Activated CD4-positive, CD25-positive, alpha-beta regulatory T cell treated with anti-CD3 and anti-CD28 coated beads, Interleukin-2, amount 50 U/mL, for 72 hours (primary cell): ENCODE measurements at places on chromosomes 11 and 22.
A peak's percentile ranks its signal among the peaks of the same experiment; 100 is the strongest.

DNA sequence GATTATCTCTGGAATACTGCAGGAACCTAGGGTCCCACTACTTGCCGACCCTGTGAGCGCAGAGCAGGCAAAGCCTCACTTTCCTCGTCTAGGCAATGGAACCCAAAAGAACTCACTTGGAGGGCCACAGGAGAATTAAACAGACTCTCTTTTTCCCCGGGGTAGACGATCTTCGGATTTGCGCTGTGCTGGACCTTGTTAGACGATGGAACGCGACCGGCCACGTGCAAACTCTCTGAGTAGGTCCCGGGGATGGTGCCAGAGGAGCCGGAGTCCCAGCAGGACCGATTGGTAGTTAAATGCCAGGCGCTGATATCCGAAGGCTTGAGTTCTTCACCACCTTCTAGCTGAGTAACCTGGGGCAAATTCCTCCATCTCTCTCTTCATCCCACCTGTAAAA, 1.0 kb upstream of the SLC1A2 start:
- DNase-seq = no peak

DNA sequence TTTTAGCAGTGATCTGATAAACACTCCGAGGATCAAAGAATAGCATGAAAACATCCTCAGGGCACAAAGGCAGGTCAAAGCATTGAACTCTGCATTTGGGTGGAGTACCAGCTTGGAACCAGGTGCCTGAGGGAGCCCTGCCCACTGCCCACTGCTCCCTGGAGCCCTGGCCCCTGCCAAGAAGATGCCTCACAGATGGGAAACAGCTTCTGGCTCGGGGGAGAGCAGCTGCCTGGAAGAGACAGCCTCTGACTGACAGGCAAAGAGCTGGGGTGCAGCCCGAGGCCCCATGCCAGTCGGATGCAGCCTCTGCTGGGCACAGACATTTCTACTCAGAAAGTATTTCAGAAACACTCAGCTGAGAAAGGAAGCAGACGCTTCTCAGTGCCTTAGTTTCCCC, 13.2 kb downstream of the LMO1 start:
- no peak for DNase-seq

DNA sequence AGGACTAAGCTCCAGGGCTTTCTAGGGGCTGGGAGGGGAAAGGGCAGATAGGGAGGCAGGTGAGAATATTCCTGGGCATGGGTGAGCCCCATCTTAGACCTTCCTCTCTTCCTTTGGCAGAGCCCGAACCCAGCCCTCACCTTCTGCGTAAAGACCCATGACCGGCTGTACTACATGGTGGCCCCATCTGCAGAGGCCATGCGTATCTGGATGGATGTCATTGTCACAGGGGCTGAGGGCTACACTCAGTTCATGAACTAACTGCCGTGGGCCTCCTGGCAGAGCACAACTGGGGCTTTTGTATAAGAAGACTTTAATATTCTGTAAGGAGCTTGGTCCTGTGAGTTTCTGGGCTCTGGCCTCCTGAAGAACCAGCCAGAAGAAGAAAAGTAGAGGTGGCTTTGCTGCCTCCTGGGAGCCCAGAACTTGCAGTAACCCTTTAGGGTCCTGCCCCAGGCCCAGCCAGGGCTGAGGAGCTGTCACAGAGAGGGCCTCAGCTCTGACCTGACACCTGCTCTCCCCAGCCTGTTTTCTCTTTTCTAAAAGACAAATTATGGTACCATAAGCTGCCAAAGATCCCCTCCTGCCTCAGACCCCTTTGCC, 22.8 kb downstream of the TREH start:
- DNase-seq = no peak

DNA sequence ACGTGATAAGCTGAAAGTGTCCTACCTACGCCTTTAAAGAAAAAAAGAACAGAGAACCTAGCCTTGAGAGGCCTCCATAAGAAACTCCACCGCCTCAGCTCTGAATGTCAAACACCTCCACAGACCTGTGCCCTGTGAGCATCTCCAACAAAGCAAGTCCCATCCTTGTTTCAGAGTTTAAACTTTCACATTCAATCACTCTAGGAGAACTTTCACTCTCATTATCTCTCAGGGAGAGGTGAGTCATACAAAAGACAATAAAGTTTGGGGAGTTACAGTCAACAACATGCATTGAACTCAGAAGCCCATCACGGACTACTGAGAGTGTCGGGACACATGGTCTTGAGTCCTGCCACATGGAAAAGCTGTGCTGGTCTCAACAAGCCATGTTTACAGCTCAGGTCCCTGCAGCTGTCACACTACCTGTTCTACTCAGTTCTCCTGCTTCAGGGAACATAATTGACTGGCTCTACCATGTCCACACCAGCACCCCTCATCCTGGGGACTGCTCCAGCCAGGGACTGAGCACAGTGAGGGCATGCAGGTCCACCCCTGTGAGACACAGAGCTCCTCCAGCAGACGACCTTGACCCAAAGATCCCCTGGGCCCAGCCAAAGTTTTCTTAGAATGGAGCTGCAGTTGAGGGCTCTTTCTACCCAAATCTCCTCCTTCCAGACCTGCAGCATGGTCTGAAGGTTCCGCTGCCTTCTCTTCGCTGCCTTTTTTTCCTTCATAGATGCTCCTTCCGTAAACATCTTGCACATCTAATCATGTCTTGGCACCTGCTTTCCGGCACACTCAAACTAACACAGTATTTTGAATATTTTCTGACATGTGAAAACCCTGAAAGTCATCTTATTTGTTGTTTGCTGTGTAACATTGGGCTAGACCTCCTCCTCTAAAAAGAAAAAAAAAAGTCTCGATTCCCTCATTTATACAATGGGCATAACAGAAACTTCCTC, 114.9 kb downstream of the ETS1 start:
- no peak for DNase-seq

GRCh38 chr22:41459431-41459830, 9.1 kb downstream of the PHF5A start:
- DNase-seq = no peak

DNA sequence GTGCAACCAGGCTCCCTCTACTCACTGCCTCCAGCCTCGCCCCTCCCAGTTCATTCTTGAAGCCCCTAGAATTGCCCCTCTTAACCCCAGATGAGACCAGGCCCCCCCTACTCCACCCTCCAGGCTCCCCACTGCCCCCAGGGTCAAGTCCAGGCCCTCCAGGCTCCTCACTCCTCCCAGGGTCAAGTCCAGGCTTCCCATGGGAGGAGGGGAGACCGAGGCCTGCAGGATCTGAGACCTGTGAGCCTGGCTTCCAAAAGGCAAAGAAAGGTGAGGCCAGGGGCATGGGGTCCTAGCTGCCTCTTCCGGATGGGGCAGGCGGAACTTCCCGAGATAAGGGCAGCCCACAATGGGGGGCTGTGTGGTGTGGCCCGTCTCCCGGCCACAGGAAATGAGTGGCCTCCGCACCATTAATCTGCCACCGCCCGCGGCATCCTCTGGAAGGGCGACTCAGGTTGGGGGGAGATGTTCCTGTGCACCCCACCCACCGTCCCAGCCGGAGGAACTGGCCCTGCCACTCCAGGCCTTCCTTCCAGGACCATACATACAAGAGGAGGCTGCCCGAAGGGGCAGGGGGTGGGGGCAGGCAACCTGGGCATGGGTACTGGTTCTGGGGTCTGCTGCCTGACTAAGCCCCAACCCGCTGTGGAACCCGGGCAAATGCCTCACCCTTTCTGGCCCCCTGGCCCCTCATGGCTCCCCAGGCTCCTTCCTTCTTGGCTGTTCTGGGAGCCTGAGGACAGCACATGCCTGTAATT, 35.1 kb upstream of the WNT11 start:
- no peak for DNase-seq

- DNase-seq = no peak
These were observed 4.6 kb upstream of the CLNS1A start for GRCh38 chr11:77642228-77642627.

GRCh38 chr11:18632841-18633240, 1.3 kb downstream of the SPTY2D1 start:
- no peak for DNase-seq

DNA sequence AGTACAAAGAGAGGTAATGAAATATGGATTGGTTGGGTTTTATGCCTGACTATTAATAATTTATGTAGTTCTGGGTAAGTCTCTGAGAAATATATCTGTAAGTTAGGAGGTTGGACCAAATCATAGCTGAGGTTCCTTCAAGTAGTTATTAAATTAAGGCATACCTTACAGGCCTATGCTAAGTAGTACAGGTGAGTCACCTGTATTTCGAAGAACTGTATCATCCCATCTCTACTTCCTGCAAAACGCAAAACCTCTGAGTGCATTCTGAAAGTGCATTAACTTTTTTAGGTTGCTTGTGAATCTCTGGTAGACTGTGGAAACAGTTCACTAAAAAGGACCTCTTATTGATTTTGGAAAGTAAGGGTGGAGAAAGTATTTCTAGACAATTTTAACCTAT, 37.1 kb downstream of the APOL5 start:
- no peak for DNase-seq

GRCh38 chr11:83522911-83523310, 236.7 kb upstream of the CCDC90B start:
- DNase-seq = no peak

GRCh38 chr11:75737314-75737713, 19.7 kb downstream of the MOGAT2 start:
- no peak for DNase-seq

GRCh38 chr11:3920148-3920852, 64.8 kb downstream of the STIM1 start:
- peak; percentile 65 for DNase-seq

GRCh38 chr11:125892071-125892470, 4.6 kb downstream of the HYLS1 start:
- no peak for DNase-seq

GRCh38 chr11:65445604-65446445, 23.2 kb downstream of the NEAT1 start:
- DNase-seq = no peak

- no peak for DNase-seq
These were observed 61.8 kb downstream of the FBLN1 start for GRCh38 chr22:45564349-45565030.

- no peak for DNase-seq
These were observed 6.1 kb downstream of the DCUN1D5 start for GRCh38 chr11:103085758-103086365.

- DNase-seq = no peak
These were observed 10.2 kb downstream of the CKAP5 start for GRCh38 chr11:46835897-46836296.

DNA sequence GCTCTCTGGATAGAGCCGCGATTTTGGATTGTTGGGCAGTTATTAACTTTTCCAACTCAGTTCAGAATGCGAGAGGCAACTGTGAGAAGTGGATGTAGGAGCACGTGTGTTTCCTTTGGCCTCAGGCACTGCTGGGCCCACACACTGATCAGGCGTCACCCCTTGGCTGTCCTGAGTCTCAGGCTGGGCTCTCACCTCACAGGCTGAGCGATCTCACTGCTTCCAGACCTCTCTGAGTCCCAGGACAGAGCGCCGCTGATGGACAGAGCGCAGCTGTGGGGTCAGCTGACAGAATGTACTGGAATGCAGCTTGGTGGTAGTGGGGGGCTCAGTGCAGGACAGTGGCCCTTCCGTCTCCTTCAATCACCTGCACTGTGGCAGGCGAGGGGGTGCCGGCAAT, 516.2 kb downstream of the TBC1D22A start:
- no peak for DNase-seq

DNA sequence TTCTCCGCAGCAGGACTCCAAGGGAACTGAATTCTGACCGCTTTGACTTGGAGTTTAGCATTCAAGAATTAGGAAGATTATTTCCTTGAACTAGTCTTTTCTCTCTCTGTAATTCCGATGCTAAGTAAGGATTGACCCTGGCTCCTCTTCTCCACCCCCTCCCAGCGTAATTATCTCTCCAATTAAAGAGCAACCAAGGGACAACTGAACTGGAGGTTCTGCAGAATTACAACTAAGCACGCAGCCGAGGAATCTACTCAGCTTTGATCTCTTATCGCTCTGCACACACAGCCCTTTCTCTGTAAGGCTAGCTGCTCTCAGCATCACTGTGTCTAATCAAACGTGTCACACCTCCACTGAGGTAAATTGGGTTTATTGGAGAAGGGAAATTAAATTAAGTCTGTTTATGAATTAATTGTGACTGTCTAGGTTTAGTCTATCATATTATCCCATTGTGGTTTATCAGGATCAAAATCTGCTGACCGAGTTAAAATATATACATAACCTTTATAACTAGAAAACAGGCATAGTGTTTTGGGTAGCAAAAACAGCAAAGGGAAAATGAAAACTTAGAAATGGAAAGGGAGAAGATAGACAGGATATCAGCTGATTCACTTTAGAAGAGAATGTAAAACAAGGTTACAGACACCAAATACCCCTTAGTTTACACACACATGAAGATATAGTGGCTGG, 241.3 kb upstream of the LARGE1 start:
- DNase-seq = no peak

- peak; percentile 40 for DNase-seq
These were observed at the start of gene PHLDB1 for GRCh38 chr11:118607401-118608359. PHLDB1 (plus strand) TSS chr11:118607615; CDS start chr11:118613837, 6,222 bp downstream.

- DNase-seq = no peak
These were observed 25.2 kb downstream of the ALKBH3 start for GRCh38 chr11:43905813-43906241.

DNA sequence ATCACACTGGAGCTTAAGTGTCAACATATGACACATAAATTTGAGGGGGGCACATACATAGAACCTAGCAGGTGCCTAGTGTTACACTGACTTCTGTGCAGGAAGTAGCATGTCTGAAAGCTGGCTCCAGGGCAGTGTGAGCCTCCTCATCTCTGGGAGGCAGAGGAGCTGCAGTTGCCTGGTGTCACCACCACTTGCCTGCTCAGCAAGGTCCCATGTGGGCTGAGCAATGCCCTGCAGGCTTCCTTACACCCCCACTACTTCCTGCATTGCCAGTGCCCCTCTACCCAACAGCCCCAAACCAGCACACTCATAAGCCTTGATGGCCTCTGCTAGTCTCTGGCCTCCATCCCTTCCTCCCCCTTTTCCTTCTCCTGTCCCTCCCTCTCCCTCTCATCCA, 165.8 kb downstream of the BUD13 start:
- DNase-seq = no peak

- DNase-seq = no peak
These were observed 108.3 kb downstream of the PTPRJ start for GRCh38 chr11:48088682-48089050.

DNA sequence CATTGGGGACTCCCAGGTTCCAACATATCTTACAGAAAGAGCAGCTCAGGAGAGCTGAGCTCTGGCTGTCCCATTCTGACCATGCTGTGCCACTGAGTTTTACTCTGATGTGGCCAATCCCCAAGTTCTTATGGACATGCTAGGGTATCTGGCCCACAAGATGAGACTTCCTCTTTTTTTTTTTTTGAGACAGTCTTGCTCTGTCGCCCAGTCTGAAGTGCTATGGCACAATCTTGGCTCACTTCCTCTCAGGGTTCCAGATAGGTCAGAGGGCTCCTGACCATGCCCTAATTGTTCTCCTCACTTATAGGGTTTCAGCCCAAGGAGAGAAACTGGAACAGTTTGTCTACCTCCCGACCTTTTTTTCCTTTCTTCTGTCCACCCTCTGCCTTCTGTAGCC, 152.3 kb upstream of the CCDC90B start:
- no peak for DNase-seq

GRCh38 chr22:35174401-35175038, 82.8 kb upstream of the HMGXB4 start:
- no peak for DNase-seq
